ENCODE measurements at places on chromosomes 6 and 20. TPM values are rescaled to one million over a fixed set of nuclear protein-coding genes. Genes with fewer than 3 reads are reported as not detected.

HLA-DQA1 gene
- total RNA-seq: 14.5 TPM

FAM184A gene
- 4.4 TPM for total RNA-seq

ARFGEF3 gene
- total RNA-seq: 4.3 TPM

PACSIN1 gene
- total RNA-seq: not detected

SH3BGRL2 gene
- 26.8 TPM for total RNA-seq

TMC2 gene
- total RNA-seq: 0.32 TPM

TDRD6 gene
- total RNA-seq: 0.74 TPM

GSTA3 gene
- not detected for total RNA-seq

All from omental fat pad (tissue), 4 donors.